ENCODE measurements at places on chromosomes 5 and 9.
A peak's percentile ranks its signal among the peaks of the same experiment; 100 is the strongest.

DNA sequence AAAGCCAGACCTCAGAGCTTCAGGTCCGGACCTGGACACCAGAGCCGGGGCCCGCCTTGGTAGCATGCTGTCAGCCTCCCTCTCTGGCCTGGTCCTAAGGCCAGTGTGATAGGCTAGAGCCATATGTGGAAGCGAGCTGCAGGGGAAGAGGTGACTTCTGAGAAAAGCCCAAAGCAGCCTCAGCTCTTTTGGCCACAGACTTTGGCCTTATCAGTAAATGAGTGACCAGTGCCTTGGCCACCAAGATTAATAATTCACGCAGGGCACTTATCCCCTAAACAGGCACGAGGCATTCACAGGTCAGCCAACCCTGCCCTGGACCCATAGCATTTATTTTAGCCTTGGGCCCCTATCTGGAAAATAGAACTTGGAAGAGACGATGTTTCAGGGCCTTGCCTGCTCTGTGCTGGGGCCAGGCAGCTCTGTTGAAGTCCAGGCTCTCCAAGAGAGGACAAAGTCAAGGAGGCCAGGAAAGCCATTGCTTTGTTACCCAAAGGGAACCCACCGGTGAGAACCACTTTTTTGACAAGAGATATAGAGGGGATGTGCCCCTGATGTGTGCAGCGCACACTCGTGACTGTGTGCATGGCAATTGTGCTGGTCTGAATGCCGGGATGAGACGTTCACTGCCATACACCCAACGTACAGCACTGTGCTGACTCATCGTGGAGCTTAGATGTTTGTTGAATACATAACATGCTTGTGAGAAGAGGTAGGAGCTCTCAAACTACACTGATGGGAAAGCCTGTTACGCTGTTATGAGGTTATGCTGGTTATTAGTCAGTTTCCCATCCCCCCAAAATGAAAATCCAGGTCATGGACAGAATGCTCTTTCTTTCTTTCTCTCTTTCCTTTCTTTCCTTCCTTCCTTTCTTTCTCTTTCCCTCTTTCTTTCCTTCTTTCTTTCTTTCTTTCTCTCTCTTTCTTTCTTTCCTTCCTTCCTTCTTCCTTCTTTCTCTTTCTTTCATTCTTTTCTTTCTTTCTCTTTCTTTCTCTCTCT lies 5.0 kb upstream of the SLC34A1 start:
- no peak for DNase-seq

- DNase-seq: no peak
Measured at GRCh38 chr9:124054582-124055227, 43.1 kb downstream of the LHX2 start.

GRCh38 chr9:126938327-126938726 lies 23.7 kb downstream of the RALGPS1 start:
- no peak for DNase-seq

DNA sequence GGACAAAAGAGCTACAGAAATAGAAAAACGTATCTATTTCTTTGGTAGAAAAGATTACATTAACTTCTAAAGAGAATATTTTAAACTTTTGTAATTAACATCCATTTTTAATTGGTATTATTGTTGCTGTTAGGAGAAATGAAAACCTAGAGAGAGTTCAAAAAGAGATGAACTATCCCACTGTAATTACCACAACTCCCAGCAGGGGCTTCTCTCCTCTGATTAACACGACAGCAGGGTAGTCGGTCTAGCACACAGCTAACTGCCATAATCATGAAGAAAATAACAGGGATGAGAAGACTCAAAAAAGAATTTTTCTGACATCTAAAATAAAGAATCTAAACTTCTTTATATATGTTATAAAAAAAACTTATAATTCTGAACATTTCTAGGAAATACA lies 86.2 kb upstream of the CDH9 start:
- DNase-seq: no peak

DNA sequence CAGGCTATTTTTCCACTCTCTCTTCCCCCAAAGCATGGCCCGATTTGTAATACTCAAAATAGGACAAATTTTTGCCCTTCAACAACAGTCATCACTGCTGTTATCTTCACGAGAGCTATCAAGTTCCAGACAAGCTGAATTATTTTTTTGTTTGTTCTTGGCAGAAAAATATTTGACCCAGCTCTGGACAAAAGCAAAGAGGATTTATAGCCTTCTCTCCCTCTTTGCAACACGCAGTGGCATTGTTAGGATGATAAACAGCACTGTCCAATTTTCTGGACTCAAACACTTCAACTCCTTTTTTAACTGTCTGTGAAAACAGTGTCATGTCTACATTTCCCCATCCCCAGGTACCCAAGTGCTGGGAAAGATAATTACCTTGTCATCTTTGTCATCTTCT lies 160.3 kb downstream of the SLF1 start:
- no peak for DNase-seq

- DNase-seq: peak; percentile 72
Measured at GRCh38 chr9:35611230-35611797, 6.3 kb downstream of the TESK1 start.

DNA sequence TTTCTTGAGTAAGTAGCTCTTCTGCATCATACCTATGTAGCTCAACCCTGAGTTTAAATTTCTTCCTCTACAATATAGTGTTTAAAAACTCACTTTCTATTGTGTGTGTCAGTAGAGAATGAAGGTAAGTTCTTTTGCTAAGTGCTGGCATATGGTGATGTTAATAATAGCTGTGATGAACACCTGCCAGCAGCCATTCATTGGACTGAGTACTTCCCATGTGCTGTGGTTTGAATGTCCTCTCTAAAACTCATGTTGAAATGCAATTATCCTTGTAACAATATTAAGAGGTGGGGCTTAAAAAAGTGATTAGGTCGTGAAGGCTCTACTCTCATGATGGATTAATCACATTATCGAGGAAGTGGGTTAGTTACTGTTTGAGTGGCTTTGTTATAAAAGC lies 645.2 kb upstream of the RGMB start:
- DNase-seq: no peak

DNA sequence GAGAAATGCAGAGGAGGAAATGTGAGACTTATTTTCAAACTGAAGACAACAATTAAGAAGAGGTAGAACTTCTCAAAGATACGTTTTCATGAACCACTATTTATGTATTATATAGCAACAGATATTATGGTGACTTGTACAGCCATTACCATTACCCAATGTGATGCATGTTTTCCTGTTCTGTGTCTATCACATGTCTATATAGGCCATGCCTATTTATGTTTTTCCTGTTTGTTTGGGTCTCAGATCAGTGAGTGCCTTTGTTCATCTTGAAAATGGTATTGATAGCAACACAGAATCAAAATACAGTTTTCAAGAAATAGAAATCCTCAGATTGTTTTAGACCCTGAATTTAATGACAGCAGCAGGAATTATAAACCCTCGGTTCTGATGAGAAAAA lies 44.0 kb downstream of the DAPK1 start:
- no peak for DNase-seq

DNA sequence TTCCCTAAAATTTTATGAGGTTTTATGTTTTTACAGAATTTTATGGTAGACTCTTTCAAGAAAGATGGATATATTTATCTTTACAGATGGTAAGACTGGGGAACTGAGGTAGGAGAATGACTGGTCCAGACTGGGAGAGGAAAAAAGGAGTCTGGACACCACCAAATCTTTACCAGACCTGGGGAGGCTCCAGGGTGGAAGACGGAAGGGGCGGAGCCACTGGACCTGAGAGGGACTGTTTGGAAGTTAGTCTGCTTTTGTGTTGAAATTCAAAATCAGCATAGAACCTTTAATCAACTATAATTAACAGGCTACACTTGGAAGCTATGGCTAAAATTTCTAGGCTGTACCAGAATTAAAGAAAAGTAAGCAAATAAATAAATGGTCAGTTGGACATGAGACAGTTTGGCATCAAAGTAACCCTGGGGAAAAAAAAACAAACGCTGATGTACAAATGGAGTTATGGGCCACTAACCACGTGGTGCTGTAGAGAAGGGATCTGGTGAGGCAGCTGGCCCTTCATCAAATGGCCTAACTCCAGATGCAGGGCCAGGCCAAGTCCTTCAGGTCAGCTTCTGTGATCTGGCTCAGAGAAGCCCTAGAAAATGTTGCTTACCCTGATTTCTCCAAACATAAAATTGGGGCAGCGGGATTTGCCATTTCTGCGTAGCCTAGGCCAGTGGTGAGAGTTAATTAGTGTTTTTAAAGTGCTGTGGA lies 155.1 kb downstream of the ARSB start:
- peak; percentile 86 for DNase-seq

- no peak for DNase-seq
Measured at GRCh38 chr9:125820100-125820804, 73.1 kb downstream of the PBX3 start.

- DNase-seq: no peak
Measured at GRCh38 chr5:9761706-9762105, 131.6 kb upstream of the TAS2R1 start.

DNA sequence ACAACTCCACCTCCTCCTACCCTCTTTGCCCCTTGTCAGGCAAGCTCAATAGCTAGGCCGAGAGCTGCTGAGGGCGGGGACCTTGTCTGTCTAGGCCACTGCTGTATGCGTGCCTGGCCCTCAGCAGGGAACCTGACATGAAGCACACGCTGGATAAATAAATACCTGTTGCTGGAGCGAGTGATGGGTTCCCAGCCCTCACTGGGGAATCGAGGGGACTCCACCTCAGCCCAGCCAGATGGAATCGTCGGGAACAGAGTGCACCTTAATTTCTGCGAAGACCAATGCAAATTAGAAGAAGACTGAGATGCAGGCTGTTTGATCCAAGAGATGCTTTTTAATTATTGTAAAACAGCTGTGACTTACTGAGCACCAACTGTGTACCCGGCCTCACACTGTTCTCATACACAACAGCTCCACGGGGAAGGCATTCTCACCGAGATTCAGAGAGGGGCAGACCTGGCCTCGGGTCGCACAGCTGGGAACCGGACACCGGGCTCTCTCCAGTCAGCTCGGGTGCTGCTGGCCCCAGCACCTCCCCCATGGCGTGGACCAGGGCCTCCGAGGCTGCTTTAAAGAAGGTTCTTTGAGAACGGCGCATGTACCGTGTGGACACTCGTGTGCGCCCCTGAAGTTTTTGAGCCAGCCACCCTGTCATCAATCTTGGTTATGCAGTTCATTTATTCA lies 109.7 kb upstream of the IER5L start:
- DNase-seq: peak; percentile 29

DNA sequence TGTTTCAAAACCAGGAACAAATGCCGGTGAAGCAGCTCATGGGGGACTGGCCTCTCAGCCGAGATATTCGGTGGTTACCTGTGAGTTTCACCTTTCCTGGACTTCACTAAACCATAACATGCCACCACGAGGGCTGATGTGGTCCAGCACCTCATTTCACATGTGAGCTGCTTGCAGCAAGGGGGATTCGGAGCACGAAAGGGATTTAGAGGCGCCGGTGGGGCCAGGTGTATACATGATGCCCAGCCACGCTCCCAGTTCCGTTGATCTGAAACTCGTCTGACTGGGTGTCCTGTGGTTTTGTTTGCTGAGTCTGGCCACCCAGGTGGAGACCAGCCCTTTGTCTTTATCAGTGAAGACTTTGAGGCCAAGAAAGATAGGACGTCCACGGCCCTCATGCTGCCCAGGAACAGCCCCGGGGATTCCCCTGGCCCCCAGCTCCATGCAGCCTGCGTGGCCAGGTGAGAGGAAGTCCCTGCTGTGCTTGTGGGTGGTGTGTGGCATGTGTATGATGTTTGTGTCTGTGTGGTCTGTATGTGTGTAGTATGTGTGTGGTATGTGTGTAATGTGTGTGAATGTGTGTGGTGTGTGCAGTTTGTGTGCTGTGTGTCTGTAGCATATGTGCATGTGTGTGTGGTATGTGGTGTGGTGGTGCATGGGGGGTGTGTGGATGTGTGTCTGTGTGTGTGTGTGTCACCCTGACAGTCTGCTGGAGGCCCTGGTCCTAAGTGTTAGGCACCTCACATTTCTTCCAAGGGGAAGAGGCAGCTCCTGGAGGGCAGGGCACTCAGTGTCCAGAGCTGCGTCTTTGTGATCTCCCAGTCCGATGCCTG lies 23.4 kb downstream of the PHF2 start:
- no peak for DNase-seq

- DNase-seq: no peak
Measured at GRCh38 chr5:171630350-171631065, 155.1 kb upstream of the SMIM23 start.

DNA sequence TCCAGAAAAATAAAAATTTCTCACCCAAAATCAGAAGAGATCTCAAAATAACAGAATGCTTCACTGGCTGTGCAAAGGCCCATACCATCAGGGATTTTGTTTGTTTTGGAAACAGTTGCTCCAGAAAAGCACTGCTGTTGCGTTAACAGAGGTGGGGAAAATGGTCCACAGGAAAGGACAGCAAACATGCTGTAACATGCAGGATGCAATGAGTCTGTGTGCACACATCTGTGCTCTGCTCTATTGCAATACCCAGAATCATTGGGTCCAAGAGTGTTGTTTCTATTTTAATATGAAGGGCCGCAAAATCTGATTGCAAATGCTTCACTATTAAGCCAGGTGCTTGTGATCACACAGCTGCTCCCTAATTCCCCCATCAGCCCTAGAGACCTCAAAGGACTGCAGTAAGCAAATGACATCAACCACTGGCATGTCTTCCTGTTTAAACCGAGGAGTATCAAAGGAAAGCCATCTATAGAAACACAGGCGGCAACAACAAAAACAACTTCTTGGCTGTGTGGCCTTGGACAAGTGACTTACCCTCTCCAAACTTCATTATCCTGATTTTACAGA lies 141.0 kb downstream of the DCP2 start:
- DNase-seq: no peak

- DNase-seq: no peak
Measured at GRCh38 chr9:119418721-119419120, 49.5 kb upstream of the BRINP1 start.

GRCh38 chr9:70830618-70831017 lies 290.8 kb downstream of the TRPM3 start:
- DNase-seq: no peak

GRCh38 chr5:101943784-101944183 lies 352.3 kb downstream of the SLCO4C1 start:
- DNase-seq: no peak

DNA sequence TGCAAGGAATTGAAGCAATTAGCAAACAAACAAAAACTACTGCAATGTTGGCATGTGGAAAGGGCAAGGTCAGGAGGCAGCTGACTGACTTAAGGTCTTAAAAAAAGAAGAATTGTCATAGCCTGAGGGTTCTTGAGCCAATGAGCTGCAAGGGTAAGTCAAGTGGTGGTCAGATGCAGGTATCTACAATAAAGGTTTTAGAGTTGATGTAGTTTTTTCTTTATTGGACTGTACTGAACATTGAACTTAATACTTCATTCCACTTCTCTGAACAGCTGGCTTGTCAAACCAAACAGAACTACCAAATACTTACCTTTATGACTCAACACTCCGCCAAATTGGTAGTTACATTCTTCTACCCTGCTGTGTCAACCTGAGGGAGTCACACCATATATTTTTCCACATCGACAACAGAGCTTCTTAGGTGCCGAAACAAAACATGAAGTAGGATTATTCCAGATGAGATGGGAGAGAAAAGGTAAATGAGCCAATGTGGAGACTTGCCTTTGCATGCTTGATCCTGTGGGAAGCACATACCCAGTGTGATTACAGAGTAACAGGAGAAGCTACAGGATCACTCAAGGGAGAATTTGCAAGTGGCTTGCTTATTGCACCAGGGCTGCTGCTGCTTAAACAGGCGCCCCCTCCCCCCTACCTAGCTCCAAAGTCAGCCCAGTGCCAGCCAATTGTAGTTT lies 35.3 kb downstream of the EQTN start:
- DNase-seq: no peak

- peak; percentile 72 for DNase-seq
Measured at GRCh38 chr9:35914301-35914807, 5.1 kb downstream of the SPAAR start.

GRCh38 chr9:19018201-19018600 lies 14.8 kb downstream of the SAXO1 start:
- no peak for DNase-seq

Measured in sigmoid colon (tissue), 7 donors.